ENCODE measurements at places on chromosomes 6 and 20.

DNA sequence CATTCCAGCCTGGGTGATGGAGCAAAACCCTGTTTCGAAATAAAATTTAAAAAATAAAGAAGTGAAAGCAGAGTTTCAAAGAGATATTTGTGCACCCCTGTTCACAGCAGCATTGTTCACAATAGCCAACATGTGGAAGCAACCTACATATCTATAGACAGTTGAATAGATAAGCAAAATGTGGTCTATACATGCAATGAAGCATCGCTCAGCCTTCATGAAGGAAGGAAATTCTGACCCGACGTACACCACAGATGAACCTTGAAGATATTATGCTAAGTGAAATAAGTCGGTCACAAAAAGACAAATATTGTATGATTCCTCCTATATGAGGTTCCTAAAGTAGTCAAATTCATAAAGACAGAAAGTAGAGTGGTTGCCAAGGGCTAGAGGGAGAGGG is 6.5 kb upstream of the NCOA6 start:
- DNase-seq = no peak

GRCh38 chr6:159679091-159680077 is 13.7 kb downstream of the SOD2 start:
- DNase-seq = no peak

DNA sequence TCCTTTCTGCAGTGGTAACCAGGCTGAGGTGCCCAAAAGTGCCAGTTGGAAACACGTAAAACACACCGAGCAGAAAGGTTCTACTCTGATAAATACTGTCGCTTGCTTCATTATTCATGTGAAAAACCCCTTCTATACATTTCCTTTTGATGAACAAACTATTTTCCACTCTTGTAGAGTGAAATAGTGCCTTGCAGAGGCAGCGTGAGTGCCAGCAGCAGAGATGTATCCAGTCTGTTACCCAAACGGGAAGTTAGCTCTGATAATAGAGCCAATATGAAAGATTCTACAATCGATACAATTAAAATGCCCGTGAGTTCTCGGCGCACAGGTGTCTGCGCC is 1.5 kb downstream of the ZBTB46 start:
- no peak for DNase-seq

GRCh38 chr6:40398034-40398691 is 189.0 kb downstream of the LRFN2 start:
- no peak for DNase-seq

DNA sequence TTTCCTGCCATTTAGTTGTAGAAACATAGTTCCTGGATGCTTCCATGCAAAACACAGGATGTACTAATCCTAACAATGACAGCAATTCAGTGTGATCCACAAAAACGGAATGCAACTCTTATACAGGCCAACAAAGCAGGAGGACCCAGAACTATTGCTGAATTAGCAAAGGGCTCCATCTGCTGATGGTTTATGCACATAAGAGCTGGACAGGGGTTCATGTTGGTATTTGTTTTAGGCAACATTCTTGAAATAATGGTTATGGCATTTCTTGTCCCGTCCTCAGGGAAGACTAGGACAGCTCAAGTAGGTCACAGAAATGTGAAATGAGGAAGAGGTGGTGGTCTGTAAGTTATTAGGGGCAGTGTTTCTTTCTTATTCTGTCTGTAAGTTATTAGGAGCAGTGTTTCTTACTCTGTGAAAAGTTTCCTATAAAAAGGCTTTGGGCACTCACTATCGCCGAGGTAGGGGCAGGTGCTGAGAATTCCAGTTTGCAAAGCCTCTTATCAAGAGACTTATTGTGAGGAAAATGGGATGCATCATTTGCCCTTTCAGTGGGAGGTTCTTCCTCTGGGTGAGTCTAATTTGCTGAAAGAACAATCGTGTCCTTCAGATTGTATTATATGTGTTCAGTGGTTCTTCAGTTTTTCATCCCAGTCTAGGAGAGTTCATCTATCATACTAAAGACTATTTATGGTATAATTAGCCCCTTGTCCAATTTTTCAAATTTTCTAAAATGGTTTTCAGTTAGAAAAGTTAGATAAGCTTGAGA is 171.1 kb downstream of the MCHR2 start:
- DNase-seq = no peak

GRCh38 chr6:74451953-74452352 is 753.9 kb downstream of the COL12A1 start:
- no peak for DNase-seq

- DNase-seq = no peak
These were observed 147.5 kb downstream of the PHF3 start for GRCh38 chr6:63783096-63783495.

- no peak for DNase-seq
These were observed 60.3 kb upstream of the PTPN1 start for GRCh38 chr20:50449738-50450492.

- no peak for DNase-seq
These were observed 71.9 kb downstream of the MDGA1 start for GRCh38 chr6:37625591-37626374.

- no peak for DNase-seq
These were observed 52.3 kb downstream of the SLX4IP start for GRCh38 chr20:10487142-10488136.

- DNase-seq = no peak
These were observed 16.9 kb upstream of the UBE2V1 start for GRCh38 chr20:50129662-50130355.

DNA sequence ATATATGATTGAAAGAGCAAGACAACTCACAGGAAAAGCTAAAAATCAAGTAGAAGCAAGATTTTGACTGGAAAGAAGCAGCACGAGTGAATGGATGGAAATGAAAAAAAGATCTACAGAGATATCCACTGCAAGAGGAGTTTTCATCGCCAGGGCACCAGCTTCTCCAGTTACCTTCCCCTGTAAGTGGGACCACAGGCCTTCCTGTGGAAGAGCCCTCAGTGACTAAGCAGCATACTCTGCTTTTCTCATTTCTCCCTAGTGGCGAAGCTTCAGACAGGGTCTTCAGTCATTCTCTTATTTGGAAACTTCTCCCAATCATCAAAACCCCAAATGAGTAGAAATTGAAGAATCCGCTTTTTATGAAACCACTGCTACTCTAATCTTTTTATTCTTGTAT is 40.5 kb downstream of the ADGRB3 start:
- DNase-seq = no peak

DNA sequence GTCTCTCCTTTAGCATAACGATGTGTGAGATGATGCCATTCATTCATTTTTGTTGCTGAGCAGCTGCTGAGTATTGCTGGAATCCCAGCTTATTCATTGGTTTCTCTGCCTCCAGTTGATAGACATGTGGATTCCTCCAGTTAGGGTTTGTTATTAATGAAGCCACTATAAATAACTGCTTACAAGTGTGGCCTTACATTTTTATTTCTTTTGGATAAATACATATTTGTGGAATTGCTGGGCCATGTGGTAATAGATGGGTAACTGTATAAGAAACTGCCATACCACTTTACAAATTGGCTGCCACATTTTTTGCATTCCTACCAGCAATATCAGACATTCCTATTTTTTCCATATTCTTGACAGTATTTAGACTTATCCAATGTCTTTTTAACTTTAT is 2.6 kb upstream of the HLA-B start:
- DNase-seq = no peak

DNA sequence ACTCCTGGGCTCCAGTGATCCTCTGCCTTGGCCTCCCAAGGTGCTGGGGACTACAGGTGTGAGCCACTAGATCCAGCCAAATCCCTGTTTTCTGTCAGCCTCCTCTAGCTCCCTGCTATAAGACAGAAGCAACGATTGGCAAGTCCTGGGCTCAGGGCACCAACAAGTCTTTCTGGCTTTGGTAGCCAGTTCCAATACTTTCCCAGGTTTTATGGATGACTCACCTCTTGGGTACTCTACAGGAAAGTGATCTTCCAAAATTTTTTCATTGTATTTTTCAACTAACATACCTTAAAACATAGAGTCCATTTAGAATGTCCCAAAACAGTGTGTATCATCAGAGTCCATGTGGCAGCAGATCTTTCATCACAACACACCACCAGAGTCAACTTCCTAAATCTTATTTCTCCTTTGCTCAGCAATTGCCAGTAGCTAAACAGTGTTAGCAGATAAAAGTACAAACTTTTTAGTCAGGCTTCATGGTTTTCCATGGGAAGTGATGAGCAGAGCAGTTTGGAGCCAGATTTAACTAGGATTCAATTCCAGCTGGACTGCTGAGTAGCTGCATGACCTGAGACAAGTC is 13.3 kb downstream of the GABBR1 start:
- DNase-seq = no peak

GRCh38 chr6:53461041-53461656 is 83.8 kb downstream of the GCLC start:
- no peak for DNase-seq

DNA sequence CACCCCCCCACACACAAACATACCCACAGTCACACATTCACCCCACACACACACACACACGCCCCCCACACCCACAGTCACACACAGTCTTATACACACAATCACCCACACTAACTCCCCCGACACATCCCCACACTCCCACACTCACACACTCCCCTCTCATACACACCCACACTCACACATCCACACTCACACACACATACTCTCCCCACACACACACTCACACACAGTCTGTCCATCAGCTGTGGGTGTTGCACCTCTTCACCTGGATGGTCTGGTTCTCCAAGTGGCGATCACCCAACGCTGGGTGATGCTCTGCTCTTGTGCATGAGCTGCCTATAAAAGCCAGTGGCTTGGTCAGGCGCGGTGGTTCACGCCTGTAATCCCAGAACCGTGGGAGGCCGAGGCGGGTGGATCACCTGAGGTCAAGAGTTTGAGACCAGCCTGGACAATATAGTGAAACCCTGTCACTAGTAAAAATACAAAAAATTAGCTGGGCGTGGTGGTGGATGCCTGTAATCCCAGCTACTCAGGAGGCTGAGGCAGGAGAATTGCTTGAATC is 158.9 kb downstream of the SMOC2 start:
- DNase-seq = no peak

GRCh38 chr6:42226161-42226611 is 8.5 kb upstream of the MRPS10 start:
- DNase-seq = no peak

DNA sequence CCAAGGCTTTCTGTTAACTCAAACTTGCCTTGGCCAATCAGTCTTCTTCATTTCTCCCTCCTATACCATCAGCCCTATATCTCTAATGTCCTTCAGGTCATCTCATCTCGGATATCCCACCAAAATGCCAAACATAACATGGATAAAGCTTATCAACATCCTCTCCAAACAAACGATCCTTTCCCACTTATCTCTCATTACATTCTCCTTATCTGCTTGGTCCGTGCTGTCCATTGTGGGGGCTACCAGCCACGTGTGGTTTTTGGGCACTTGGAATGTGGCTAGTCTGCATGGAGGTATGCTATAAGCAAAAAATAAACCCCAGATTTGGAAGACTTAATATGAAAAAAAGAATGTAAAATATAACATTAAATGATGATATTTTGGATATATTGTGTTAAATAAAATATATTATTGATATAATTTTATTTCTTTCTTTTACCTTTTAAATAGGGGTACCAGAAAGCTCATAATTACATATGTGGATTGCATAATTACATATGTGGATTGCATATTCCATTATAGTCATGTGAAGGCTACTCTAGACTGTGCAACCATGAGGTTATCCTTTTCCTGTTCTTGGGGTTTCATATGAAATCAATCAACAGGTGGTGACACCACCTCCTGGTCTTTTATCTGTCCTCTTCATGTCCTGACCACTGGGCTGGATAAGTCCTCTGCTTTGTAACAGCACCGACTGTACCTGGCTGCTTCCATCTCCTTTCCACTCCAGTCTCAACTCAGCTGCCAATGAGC is 123.0 kb downstream of the CD83 start:
- DNase-seq = no peak

DNA sequence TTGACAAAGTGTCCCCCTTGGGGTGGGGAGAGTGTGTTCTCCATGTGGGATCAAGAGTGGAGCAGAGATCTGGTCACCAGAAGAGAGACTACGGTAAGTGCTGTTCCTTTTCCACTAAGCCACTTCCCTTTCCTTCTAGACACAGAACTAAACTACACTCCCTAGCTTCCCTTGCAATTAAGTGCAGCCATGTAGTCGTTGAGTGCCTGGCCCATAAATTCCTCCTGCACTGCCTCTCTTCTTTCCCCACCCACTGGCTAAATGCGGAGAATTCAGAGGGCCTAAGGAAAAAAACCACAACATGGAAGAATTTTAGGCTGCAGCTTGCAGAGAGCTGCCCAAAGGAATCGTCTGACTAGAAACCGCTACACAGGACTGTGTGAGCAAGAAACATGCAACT is 1.5 kb downstream of the WDR27 start:
- no peak for DNase-seq

GRCh38 chr6:77474286-77474956 is 11.1 kb upstream of the HTR1B start:
- DNase-seq = no peak

DNA sequence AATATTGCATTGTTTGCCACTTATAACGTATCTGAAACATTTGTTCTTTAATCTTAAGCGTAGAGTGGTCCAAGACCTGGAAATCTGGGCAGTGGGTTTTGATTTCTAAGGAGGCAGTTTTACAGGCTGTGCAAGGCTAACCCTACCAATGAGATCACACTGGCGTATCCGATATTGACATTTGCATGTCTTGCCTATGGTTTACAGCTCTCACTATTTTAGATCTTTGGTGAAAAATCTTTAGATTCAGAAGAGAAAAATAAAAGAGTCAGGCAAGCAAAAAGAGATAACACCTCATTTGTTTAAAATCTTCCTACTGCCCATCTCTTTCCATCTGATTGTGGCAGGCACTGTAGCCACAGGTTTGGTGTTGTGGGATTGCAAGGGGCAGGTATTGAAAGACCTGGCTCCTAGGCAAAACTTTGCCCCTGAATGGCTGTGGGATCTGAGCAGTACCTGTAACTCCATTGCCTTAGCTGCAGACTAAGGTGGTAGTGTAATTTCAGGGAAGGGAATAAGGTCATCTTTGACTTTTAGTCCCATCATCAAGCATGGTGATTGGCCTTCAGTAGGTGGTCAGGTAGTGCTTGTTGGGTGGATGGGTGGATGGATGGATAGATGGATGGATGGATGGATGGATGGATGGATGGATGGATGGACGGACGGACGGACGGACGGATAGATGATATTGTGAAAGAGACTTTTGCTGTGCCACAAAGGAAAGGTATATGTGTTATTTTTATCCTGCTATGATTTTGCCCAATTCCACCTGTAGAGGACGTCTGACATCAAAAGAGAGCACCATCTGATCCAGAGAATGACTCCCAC is 1.9 kb downstream of the TNFAIP3 start:
- DNase-seq = peak; percentile 54

GRCh38 chr6:16329233-16329632 is 90.8 kb downstream of the GMPR start:
- DNase-seq = no peak

GRCh38 chr6:42409581-42409980 is 42.1 kb downstream of the TRERF1 start:
- no peak for DNase-seq

GRCh38 chr6:29747688-29748250 is 24.5 kb downstream of the HLA-F start:
- no peak for DNase-seq

DNA sequence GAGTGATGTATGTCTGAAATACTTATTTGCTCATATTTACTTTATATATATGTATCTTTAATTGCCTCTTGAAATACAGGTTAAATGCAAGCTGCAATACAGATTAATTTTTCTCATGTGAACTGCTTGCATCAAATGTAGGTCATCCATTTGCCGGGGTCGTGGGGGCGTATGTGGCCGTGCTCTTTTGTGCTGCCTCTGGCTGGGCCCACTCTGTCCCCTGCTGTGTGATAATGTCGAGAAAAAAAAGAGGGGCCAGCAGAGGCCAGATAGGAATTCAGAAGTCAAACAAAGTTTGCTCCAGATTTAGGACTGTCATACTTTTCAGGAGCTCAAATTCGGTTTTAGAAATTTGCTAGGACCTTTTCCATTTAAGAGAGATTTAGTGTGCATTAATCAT is 459.6 kb upstream of the SOX4 start:
- DNase-seq = no peak

Data from CD4-positive, alpha-beta T cell treated with Interferon alpha-2 for 1 hour (primary cell).